Frontal cortex (tissue), 4 donors: ENCODE measurements at places on chromosomes 1 and 21.

DNA sequence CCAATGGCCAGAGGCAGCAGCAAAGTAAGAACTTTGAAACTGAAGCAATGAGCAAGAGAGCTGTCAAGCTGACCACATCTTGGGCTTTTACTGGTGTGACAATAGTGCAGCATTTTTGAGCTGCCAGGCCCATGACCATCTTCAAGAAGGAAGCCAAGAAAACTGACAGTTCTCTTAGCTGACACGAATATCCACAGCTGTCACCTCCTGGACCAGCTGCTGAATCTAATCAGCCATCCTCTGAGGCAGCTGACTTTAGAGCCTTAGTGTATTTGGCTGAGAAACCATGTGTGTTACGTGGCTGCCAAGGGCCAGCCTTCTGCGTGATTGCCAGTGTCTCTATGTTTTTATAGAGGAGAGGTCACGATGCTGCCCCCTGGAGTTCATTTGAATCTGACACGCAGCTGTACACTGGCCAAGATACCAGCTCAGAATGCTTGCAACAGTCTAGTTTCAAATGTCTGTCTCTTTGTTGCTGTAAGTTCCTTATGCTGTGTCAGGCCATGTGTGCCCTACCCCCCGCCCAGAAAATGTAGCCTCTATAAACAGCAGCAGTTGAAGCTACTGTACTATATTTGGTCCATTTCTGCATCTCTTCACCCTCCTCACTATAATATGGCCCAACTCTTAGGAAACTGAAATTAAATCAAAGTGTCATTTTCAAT lies 39.7 kb downstream of the PALMD start:
- DNase-seq, result no peak

DNA sequence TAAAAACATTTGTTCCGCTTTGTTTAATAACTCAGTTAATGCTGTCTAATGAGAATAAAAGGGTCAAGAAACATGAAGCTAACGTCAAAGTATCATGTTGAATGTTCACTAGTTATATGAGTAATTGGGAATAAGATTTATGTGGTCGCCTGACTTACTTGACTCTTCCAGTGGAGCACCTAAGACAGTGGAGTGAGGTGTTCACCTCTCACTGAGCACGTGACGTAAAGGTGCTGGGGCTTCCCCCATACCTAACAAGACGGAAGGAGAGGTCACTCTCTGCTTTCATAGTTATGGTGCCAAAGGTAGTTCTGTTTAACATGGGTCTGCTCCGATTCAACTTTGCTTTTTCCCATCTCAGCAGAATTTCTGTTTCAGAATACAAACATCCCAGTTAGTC lies 686 bp downstream of the KMO start:
- DNase-seq, result no peak

- no peak for DNase-seq
These were observed 3.2 kb downstream of the RHBG start for GRCh38 chr1:156372265-156372586.

GRCh38 chr1:172360985-172361384 lies 59.5 kb upstream of the C1orf105 start:
- no peak for DNase-seq

GRCh38 chr1:179826626-179827280 lies 50.9 kb downstream of the TOR1AIP2 start:
- no peak for DNase-seq

GRCh38 chr1:91569411-91570119 lies 68.9 kb downstream of the CDC7 start:
- DNase-seq, result no peak

DNA sequence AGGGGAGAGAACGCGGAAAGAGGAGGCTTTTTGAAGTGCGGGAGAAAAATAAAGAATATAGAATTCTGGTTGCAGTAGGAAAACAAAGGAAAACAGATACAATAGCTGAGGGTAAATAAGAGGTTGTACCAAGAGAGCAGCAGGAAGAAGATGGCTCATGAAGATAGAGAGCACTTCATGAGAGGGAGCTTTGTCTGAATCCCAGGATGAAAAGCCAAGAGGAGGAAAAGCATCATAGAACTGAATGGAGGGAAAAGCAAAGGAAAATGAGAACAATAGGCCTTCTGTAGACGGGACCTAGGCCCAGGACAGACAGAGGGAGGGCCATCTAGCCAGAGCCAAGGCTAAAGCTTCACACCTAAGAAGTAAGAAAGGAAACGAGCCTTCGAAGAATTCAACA lies 49.5 kb downstream of the ATP6V1G3 start:
- DNase-seq, result no peak

DNA sequence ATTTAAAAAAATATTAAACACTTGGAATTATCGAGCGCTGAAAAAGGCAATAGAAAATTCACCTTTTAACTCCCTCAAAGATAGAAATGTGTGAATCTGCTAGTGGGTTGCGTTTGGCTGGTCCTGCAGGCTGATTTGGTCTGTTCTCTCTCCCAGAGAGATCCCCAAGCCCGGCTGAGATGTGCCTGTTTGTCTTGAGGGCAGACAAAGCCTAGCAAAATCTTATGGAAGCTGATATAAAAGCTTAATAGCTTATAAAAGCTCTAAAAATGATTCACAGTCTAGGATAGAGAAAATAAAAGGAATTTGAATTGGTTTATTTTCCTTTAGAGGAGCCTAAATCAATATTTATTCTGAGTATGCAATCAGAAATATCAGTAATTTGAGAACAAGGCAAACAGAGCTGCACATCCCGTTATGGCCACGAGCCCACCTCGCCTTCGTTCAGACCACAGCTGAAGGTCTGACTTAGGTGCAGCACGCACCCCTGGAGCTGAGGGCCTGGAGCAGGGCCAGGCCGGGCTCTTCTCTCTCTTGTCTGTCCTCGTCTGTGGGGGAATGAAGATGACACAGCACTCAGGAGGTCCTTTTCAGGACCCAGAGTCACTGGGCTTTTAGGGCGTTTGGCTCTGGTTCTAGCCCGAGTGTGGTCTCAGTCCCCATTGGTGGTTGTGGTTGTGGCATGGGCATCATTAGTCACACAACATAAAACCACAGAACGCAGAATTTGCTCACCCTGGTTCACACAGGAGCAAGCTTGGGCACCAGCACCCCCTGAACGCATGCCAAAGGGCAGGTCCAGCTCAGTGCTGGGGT lies 18.6 kb downstream of the PDE9A start:
- no peak for DNase-seq

- DNase-seq, result no peak
These were observed 221.8 kb upstream of the JUN start for GRCh38 chr1:59005491-59006288.

DNA sequence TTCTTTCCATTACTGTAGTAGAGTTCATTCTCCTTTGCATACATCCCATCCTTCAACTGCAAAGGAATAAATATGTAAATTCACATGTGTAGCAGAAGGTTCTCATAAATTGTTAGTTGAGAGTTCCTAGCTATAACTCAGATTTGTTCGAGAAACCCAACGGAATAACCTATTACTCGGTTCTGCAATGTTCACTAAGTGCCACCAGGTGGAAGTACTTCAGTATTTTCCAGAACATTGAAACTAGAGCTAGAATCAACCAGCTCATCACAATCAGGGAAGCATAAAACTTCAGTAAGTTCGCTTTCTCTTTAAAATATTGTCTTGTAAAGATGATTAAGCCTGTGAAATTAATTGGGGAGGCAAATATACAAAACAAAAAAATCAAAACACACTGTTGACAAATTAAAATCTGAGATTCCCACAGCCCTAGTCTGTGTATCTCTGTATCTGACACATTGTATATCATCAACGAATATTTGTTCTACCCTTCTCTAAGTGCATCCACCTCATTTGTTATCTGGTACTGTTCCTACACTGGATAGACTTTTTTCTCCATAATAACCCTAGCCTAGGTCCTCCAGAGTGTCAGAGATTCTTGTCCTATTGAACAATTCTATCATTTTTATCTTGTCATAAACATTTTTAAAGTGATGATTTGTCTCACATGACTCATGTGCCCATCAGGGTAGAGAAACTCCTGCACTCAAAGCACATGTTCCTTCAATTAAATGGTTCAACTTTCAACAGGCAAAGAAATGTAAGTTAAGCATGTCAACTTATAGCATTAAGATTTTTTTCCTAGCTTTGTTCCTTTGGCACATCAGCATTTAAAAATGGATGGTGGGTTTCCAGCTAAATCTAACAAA lies 31.9 kb downstream of the MROH9 start:
- DNase-seq, result no peak

DNA sequence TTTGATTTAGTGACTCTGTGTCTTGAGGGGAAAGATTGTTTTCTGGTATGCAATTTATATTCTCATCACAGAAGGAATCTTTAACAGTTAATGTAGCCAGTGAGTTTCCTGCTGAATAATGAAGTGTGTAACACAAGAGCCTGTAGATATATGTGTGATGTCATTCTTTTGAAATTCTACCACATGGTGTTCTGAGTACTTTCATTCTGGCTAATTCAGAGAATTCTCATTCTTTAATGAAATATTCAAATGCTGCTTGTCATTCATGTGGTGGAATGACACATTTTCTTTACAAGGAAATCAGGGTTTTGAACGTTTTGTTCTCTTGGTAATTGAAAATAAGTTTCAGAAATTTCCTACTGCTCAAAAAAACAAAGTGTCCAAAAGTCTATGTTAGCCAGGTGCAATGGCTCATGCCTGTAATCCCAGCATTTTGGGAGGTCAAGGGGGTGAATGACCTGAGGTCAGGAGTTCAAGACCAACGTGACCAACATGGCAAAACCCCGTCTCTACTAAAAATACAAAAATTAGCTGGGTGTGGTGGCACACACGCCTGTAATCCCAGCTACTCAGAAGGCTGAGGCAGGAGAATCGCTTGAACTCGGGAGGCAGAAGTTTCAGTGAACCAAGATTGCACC lies 79.6 kb downstream of the MAP3K21 start:
- no peak for DNase-seq

- no peak for DNase-seq
These were observed 62.4 kb upstream of the TNFSF18 start for GRCh38 chr1:173113015-173113741.

DNA sequence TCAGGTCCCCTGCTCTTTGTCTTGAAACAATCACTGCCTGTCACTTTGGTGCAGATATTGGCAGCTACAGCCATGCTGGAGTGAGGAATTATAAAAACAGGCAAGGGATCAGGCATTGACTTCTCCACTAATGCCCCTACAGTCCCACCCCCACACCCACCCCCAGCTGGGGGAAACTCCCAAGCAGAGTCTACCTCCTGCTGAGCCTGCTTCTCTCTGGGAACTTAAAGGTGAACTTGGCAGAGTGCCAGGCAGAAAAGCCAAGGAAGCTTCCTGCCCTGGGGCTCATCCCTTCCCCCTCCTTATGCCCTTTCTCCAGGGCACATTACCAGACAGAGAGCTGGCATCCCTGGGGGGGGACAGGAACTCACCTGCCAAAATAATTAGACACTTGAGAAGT lies 6.7 kb downstream of the NCMAP start:
- DNase-seq, result no peak

- DNase-seq, result peak; percentile 68
These were observed 14.9 kb downstream of the TTC34 start for GRCh38 chr1:2786329-2787162.

- no peak for DNase-seq
These were observed 28.2 kb upstream of the DOCK7 start for GRCh38 chr1:62716397-62716796.

GRCh38 chr1:185050823-185051451 lies 5.6 kb downstream of the RNF2 start:
- no peak for DNase-seq

GRCh38 chr21:44431300-44431699 lies 24.0 kb upstream of the LRRC3 start:
- DNase-seq, result no peak

DNA sequence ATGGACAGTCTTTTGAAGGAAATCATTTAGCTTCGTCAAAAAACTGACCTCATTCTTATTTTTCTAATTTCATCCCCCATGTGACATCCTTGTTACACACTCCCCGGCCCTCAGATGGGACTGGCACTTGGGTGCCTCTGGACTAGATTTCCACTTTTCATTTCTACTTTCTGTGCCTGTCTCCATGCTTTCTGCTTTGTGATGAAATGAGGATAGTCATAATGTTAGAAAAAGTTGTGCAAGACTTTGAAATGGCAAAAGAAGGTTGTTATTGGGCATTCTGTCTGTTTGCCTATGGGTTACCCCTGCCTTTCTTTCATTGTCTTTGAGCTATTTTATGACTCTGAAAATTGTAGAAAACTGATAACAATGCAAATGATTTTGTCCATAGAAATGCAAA lies 54.9 kb downstream of the MDM4 start:
- DNase-seq, result no peak

- no peak for DNase-seq
These were observed 36.6 kb downstream of the TNFSF18 start for GRCh38 chr1:173014160-173014559.

DNA sequence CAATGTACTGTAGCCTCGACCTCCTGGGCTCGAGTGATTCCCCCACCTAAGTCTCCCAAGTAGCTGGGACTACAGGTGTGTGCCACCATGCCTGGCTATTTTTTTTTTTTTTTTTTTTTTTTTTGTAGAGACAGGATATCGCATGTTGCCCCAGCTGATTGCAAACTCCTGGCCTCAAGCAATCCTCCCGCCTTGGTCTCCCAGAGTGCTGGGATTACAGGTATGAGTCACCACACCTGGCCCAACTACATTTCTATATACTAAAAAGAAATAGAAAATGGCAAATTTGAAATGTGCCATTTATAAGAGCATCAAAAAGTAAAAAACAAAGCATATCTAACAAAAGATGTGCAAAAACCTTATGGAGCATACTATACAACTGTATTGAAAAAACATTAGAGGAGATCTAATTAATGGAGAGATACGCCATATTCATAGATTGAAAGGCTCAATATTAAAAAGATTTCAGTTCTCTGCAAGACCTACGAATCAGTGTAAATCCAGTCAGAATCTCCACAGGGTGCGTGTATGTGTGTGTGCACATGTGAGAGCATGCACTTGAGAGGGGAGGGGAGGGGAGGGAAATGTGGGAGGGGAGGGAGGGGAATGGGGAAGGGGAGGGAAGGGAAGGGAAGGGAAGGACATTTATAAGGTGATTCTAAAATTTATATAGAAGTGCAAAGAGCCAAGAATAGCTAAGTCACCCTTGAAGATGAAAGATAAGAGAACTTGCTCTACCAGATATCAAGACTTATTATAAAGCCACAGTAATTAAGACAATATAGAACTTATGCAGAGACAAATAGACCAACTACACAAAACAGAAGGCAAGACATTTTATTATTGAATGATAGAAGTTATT lies 15.5 kb upstream of the PADI4 start:
- DNase-seq, result no peak

GRCh38 chr1:169031566-169032224 lies 74.8 kb upstream of the ATP1B1 start:
- DNase-seq, result no peak

- no peak for DNase-seq
These were observed 11.2 kb downstream of the CD84 start for GRCh38 chr1:160567858-160568682.

GRCh38 chr1:25651036-25651640 lies 34.5 kb downstream of the MAN1C1 start:
- DNase-seq, result no peak

GRCh38 chr1:224742349-224742748 lies 126.2 kb downstream of the CNIH3 start:
- DNase-seq, result no peak

DNA sequence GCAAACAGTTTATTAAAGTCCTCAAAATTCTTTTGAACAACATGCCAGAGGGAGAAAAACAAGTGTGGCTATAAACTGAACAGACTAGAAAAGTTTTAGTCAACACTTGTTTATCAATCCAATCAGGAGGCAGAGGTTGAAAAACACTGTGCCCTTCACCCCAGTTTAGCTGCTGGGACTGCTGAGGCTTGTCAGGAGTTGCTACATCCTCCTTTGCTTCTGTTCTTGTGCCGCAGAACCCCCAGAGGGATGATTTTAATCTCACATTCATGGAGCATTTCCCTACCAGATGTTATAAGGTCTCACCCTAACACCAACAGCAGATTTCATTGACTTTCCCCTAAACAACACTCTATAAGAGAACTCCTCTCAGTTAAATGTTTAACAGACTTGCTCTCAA lies 321.2 kb downstream of the VAV3 start:
- no peak for DNase-seq
